NCI-H1105 treated with DMSO at 0.1 percent for 48 hours (cell line): ENCODE measurements at places on chromosomes 2 and 18.

DNA sequence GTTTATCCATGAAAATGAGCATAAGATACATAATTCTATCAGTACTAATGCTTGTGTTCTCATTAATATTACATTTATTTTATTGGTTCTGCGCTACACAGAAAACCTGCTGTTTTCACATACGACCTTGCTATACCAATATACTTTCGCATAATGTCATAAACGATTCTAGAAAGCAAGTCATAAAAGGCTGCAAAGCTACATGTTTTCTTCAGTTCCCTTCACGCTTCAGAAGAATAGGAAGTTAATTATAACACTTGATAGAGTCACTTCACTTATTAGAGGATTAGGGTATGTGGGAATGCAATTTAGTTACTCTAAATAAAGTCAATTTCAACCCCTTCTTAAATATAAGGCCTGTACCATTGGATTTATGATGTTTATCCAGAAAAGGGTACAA is 29.0 kb downstream of the PSME4 start:
- DNase-seq, result no peak

DNA sequence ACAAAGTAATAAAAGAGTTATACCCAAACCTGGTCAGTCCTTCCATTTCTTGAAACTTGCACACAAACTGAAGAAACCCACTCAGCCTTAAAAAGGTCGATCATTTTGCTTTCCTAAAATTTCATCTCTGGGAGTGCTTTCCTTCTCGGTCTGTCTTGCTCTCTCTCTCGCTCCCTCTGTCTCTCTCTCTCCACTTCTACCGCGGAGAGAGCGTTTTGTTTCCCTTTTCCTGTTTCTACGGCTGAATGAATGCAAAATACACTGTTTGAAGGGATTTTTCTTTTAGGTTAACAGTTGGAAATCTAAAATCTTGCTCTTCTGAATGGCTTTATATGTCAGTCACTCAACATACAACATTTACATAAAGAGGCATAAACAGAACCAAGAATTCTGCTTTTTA is 424.2 kb downstream of the TGIF1 start:
- DNase-seq, result no peak

DNA sequence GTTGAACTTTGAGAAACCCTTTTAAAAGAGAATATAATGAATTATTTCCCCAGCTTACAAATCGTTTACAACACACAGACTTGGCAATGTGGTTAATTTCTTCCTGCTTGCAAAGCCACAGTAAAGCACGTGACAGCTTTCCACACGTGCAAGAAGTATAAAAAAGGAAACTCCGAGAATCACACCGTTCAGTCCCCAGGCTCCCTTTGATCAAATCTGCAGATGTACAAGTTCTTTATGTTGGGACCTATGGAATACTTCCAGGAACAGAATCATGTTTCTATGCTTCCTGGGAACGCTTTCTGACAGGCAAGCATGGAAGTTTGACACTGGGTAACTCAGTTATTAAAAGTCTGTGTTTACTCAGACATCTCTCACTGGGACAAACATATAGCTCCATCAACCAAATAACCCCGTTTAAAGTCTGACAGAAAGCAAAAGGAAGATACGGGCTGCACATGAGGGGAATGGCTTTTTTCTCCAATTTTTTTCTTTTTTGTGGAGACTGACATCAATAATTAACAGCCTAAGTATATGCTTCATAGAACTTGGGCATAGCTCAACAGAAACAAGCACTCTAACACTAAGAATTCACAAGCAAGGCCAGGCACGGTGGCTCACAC is 134.8 kb downstream of the EIPR1 start:
- DNase-seq, result no peak

DNA sequence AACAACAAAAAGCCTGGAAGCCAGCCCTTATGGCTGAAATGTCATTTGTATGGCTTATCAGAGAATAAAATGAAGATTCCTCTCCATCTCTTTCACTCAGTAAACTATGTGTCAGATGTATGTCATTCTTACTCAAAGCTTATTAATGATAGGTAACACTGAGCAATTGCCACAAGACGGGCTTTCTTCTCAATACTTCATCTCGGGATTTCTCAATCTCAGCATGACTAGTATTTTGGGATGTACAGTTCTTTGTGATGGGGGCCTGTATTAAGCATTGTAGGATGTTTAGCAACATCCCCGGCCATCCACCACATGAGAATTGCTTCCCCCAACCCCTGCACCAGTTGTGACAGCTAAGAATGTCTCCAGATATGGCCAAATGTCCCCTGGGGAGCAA is 80.2 kb downstream of the MREG start:
- DNase-seq, result no peak

- DNase-seq, result no peak
Observed at GRCh38 chr2:30162806-30163205, 16.0 kb downstream of the YPEL5 start.

- no peak for DNase-seq
Observed at GRCh38 chr18:25181581-25181980, 170.4 kb downstream of the ZNF521 start.

DNA sequence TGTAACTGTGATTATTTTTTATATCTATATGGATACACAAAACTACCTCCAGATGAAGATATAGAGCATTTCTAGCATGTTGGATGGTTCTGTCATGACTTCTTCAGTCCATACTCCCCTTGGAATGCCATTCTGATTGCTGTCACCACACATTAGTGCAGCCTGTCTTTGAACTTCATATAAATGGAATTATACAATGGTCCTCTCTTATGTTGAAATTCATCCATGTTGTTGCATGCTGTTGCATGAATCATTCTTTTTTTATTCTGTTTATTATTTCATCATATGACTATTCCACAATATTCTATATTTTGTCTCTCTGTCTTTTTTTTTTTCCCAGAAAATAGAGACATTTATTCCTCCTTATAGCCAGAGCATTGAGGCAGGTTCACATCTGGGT is 74.1 kb downstream of the OSBPL6 start:
- DNase-seq, result no peak

GRCh38 chr2:10941383-10941782 is 29.6 kb downstream of the KCNF1 start:
- no peak for DNase-seq

GRCh38 chr2:234999740-235000425 is 48.1 kb downstream of the SH3BP4 start:
- no peak for DNase-seq

- no peak for DNase-seq
Observed at GRCh38 chr2:64173156-64174135, 29.2 kb upstream of the PELI1 start.

GRCh38 chr2:106853631-106854030 is 32.3 kb downstream of the ST6GAL2 start:
- no peak for DNase-seq

DNA sequence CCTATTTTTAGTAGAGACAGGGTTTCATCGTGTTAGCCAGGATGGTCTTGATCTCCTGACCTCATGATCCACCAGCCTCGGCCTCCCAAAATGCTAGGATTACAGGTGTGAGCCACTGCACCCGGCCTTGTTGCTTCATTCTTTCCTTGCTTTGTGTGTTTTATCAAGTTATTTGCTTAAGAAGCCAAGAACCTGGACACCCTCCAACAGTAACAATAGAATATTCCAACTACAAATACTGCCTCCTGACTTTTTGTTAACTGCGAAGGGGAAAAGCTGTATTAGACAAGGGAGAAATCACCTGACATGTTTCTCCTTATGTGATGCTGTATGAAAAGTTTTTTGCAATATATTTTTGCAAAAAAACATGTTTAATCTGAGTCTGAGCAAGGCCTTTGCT is 297.2 kb downstream of the NCKAP5 start:
- DNase-seq, result no peak

DNA sequence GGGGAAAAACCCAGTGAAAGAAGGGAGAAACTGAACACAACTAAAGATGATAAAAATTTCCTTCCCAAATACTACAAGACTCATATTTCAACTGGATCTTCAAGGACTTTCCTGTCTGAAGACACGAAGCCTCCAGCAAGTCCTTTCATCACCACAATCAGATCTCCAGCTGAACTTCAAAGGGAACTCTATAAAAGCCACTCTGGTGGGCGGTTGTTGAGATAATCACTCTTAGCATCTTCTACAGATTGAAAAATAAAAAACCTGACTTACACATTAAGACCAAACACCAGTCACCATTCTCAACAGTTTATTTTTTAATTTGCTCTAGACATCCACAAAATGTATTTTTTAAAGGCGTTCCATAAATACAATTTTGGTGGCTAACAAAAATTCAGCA is 4.4 kb downstream of the REV1 start:
- DNase-seq, result no peak

DNA sequence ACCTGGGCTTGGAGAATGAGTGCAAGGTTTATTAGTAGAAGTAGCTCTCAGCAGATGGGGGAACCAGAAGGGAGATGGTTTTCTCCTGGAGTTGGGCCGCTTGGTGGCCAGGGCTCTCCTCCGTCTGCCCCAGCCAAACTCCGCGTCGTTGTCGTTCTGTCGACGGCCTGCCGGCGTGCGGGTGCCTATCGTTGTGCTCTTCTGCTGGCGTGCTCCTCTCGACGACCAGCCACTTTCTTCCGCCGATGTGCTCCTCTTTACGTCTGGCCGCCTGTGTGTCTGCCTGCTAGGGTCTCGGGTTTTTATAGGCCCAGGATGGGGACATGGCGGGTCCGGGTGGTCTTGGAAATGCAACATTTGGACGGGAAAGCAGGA is 119.1 kb downstream of the BMPR2 start:
- no peak for DNase-seq

- no peak for DNase-seq
Observed at GRCh38 chr2:176589287-176589686, 320.0 kb downstream of the MTX2 start.

- no peak for DNase-seq
Observed at GRCh38 chr2:37091873-37092272, 7.6 kb downstream of the GPATCH11 start.

DNA sequence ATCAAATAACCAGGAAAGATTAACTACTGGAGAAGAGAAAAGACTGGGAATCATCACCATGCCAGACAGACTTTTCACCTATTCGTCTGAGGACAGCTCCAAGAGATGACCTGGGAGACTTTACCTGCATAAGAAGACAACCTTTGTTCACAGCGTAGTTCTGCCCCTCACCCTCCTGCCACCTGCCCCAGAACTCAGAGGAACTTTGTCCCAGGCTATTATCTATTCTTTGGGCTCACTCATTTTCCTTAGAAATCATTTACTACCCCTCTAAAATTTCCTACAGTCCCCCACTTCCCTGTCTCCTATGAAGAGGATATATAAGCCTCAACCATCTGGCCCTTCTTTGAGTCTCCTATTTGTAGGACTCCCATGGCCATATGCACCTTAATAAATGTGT is 19.3 kb upstream of the COPS8 start:
- DNase-seq, result no peak

DNA sequence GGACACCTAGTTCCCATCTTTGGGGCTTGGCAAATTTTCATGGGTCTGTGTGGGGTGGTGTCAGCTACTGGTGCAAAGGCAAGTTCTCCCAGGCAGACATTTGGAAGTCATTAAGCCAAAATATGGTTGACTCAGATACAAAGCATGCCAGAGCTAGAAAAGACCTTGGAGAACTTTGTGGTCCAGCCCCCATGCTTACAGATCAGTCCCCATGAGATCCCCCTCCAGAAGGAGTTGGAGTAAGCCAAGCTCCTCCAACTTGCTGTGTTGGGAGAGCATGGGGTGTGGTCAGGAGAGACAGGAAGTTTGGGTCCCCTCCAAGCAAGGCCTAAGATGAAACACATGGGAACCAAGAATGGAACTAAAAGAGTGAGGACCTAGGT is 224.5 kb downstream of the CYP26B1 start:
- no peak for DNase-seq

DNA sequence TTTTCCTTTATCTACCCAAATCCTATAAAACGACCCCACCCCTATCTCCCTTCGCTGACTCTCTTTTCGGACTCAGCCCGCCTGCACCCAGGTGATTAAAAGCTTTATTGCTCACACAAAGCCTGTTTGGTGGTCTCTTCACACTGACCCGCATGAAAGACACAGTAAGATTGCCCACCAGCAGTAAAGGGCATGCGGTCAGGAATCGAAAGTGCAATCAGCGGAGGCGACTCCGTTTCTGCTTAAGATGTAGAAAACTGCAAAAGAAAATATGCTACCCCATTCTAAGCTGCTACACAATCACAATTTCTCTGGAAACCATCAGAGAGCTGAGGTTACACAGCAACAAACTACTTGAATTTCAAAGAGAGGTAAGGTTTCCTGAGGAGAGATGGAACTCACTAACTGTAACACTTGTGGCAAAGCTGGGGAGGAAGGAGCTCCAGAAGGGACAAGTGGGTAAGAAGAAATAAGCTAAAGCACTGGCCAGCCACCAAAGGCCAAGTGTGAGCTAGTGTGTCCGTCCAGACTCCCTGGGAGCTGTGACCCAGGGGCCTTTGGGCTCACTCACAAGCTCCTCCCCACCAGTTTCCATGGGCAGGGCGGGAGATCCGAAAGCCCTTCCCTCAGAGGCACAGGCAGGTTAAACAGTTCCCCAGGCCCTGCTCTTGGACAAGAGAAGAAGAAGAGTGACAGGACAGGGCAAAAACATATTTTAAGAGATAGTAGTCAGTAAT is 72.8 kb upstream of the TGFA start:
- DNase-seq, result no peak

DNA sequence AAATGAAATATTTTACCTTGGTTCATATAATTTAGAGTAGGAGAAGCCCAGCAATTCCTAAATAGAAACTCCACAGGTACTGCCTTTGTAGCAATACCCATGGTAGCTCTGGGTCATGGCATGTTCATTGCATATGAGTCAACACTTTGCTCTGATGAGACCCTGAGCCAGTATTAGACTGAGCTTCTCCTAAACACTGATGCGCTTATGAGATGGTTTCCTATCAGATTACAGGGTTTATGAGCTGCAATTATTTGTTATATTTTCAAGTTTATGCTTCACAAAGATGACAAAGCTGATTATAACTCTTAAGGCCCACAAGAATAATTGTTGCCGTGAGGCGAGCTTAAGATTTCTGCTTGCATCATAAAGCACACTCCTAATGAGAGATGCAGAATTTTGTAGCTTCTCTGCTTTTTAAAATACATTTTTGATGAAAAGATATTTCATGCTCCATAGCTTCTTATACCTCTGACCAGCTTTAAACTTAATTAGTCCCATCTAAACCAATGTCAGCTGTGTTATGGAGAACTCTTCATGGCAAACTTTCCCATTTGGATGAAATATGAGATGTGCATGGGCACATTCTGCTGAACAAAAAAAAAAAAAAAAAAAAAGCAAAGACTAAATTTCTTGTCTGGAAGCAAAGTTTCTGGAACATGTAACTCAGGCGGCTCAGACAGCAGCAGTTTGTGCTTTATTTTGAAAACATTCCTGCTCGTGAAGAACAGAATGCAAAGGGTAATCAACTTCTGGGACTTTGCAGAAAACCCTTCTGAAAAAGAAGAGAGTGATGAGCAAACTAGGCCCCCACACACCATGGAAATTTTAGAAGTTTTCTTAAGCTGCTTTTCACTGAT is 162.6 kb downstream of the KCNE4 start:
- DNase-seq, result no peak

GRCh38 chr18:58516514-58517285 is 112.2 kb downstream of the ALPK2 start:
- DNase-seq, result no peak

- DNase-seq, result no peak
Observed at GRCh38 chr18:36364911-36365624, 67.6 kb downstream of the FHOD3 start.

GRCh38 chr2:169393068-169393590 is 30.8 kb upstream of the LRP2 start:
- peak; percentile 41 for DNase-seq
